ENCODE measurements at places on chromosomes 7 and 10.

GRCh38 chr7:37751096-37751495, 67.5 kb downstream of the GPR141 start:
- DNase-seq = no peak

DNA sequence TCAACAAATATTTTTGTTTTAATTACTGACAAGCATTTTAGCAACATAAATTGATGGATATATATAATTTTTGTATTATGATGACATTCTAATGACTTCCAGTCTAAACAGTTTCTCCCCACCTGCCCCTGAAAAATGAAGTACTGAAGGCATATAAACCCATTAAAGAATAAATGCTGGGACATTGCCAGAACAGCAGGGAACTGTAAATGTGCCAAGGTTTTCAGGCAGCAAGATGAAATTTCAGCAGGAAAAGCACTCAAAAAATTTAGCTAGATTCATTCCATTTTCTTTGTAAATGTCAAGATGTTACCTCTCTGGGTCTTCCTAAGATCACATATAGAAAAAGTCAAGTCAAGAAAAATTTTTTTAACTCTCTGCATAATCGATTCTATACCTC, 11.0 kb upstream of the TLL2 start:
- no peak for DNase-seq

- no peak for DNase-seq
Measured at GRCh38 chr7:151121380-151122170, 35.3 kb downstream of the AGAP3 start.

DNA sequence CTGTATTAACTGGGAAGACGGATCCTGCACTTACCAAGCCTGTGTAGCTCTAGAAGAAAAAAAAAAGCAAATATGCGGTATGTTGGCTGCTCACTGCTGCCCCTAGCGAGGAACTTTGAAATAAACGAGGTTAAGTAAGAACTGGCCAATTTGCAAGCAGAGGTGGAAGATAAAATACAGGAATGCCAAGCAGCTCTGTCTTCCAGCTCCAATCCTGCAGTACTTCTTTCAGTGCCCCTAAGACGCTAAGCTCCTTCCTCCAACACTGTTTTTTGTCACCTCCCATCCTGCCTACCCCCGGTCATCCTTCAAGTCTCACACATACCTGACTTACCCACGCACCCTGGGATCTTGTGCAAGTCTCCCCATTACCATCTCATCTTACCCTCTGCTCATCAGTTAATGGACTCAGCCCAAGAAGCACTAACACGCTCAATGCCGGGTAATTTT, 809 bp downstream of the C10orf143 start:
- peak; percentile 5 for DNase-seq

DNA sequence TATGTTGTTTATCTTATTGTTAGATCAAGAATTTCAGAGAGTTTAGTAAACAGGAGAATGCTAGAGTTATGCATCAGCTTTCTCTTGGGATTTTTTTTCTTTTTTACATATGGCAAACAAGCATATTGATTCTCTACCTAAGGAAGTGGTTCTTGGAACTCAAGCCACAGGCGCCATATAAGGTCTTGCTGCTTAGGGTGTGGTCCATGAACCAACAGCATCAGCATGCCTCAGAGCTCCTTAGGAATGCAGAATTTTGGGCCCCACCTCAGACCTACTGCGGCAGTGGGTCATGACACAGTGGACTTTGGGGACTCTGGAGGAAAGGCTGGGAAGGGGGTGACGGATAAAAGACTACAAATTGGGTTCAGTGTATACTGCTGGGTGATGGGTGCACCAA, 230.8 kb downstream of the SKAP2 start:
- no peak for DNase-seq

- DNase-seq = no peak
Measured at GRCh38 chr7:2008936-2009540, 223.7 kb downstream of the MAD1L1 start.

DNA sequence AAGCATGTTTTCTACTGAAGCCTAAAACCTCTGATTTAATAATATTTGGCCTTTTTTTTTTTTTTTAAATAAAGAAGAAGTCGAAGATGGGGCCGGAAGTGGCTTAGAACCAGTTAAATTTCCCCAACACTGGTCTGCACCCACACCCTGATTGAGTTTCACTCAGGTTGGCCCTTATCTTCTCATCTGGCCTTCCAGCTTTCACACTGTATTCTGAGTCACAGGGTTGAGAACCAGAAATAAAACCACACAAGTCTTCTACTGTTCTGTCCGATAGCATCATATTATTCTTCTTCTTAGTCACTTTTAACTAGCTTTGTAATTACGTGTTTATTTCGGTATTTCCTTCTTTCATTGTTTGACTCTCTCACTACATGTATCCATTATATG, 9.9 kb downstream of the ZNF365 start:
- no peak for DNase-seq

- no peak for DNase-seq
Measured at GRCh38 chr7:81583882-81584533, 185.8 kb downstream of the HGF start.

- DNase-seq = no peak
Measured at GRCh38 chr10:88157981-88158465, 294.6 kb downstream of the PTEN start.

DNA sequence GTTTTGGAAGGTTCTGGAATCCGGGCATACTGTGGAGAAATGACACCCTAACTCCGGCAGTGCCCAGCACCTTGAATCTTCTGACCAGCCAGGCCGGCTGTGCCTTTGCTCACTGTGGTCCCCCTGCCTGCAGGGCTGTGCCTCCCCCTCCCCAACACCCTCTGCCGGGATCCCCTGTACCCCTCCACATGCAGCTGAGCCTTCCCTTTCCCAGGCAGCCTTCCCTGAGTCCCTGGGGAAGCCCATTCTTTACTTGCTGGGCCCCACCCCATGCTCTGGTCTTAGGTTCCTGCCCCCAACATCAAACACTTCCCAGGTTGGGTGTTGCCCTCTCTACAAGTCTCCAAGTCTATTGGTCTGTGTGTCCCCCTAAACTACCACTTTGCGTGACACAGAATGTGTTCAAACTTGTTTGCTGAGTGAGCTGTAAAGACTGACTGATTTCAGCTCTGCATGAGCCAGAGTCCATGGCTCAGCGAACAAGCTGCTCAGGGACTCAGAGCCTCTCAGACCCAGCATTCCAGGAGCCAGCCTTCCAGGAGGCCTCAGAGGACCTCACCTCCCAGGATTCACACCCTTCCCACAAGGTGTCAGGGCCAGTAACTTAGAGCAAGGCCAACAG, 31.6 kb downstream of the CALML5 start:
- no peak for DNase-seq

GRCh38 chr7:101116898-101117297, 10.0 kb upstream of the SERPINE1 start:
- DNase-seq = no peak

- no peak for DNase-seq
Measured at GRCh38 chr10:114271779-114272167, 32.7 kb downstream of the VWA2 start.

GRCh38 chr10:121787169-121787568, 140.7 kb downstream of the ATE1 start:
- no peak for DNase-seq

DNA sequence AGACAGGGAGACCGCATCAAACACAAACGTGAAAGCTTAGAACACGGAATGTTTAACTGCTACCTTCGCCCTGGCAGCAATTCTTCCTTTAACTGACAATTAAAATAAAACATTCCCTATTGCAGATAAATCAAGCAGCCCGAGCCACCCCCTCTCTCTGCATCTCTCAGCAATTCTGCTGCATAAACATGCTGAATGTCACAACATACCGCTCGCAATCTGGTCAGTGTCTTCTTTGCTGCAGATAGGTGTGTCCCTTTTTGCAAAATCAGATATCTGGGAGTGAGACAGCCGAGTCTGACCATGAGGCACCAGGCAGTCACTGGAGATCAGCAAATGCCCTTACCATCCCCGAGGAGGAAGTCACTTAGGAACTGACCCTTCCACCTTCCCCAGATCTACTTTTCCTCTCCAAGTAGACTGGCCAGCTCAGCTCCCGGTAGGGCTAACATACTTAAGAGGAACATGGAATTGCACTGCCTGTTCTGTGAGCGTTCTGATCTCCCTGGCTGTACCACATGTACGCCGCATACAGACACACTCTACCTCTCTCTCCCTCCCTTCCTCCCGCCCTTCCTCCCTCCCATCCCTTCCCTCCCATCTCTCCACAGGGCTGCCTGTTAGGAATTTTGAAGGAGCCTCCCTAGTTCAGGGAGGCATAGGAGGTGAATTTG, at the start of gene FRMD4A:
FRMD4A (minus strand) TSS at position 537 of the 674 bp plus-strand sequence.
- no peak for DNase-seq

GRCh38 chr10:13271552-13272163, 28.2 kb downstream of the PHYH start:
- no peak for DNase-seq
